ENCODE measurements at places on chromosomes 16 and 17. TPM values are rescaled to one million over a fixed set of nuclear protein-coding genes. Genes with fewer than 3 reads are reported as not detected.
A peak's percentile ranks its signal among the peaks of the same experiment; 100 is the strongest.

DNA sequence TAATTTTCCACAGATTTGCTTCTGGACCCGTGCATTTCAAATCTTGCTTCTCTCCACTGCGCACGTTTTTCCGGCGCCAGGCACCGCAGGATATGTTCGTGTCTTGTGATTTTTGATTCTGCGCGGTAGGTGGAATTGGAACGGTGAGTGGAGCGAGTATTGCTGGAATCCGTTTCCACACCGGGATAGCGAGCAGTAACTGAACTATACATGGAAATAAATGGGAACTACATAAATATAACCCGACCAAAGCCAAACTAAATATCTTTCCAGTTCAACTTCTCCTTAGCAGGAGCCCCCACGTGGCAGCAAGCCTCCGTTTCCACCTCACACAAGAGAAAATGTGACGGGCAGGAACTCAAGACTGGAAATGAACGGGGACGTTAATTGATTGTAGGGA is 154.0 kb downstream of the SEC14L1 start:
- DNase-seq: no peak

Gene SEZ6
- total RNA-seq: not detected

DNA sequence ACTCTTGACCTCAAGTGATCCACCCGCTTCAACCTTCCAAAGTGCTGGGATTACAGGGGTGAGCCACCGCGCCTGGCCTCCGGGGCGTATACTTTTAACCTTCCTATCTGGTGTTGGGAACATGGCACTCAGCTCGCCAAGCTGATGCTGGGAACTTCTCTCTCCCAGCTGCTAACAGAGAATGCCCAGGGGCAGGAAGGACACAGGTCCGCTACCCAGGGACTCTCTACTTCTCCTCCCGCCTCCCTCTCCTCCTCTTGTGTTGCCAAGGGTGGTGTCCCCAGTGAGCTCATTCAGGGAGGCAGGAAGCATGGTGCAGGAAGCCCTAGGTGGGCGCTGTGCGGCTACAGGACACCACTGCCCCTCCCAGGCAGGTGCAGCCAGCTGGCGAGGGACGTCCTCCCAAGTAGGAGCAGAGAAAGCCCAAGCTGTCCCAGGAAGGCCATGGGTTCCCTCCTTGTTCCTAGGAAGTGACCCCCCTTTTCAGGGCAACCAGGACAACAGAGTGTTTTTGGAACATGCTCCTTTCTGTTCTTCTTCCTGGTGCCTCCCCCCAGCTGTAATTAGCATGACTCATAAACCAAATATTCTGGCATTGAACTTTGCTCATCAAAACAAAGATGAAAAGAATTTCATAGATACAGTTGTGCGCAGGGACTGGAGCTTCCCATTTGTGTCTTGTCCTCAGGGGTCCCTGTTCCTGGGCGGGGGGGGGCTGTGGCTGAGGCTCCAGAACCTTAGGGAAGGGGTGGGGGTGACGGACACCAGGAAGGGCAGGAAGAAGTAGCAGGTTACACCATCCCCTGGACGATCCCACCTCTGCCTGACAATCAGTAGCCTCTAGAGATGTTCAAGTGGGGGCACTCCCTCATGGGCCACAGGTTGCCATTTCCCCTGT is 2.7 kb downstream of the C1QTNF1 start:
- no peak for DNase-seq

DNA sequence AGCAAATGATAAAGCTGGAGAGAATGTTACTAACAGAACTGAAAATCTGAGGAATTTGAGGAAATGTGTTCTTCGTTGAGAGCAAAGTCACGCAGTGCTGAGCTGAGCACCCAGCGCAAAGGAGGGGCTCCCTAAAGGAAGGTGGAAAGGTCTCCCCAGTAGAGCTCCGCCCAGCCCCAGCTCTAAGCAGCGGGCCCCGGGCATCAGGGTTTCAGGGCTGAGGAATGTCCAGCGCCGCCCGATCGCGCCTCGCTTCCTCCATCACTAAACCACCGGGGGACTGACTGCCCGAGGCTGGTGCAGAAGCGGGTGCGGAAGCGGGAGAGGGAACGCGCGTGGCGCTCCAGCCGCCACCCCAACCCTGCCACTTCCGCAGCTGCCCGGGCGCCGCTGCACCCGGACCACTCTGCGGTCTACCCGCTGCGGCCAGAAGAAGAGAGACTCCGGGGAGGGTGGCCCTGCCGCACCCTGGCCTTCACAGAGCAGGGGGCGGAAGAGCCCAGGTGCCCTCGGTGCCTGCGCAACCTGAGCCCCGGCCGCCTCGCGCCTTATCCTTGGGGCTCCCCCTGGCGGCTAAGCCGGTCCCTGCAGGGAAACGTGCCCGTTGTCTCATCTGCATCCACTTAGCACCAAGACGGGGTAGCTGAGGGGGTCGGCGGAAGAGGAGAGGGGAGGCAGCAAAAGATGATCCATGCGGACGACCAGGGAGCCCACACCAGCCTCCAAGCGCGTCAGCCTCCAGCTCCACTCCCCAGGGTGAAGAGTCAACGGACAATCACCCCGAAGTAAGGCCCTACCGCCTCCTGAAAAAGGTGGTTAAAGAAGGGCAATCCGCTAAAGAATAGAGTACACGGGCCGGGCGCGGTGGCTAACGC is 12.4 kb upstream of the GUCY2D start:
- DNase-seq: peak; percentile 94

- DNase-seq: peak; percentile 74
Measured at GRCh38 chr17:35460354-35460851, 11.8 kb upstream of the SLFN13 start.

DNA sequence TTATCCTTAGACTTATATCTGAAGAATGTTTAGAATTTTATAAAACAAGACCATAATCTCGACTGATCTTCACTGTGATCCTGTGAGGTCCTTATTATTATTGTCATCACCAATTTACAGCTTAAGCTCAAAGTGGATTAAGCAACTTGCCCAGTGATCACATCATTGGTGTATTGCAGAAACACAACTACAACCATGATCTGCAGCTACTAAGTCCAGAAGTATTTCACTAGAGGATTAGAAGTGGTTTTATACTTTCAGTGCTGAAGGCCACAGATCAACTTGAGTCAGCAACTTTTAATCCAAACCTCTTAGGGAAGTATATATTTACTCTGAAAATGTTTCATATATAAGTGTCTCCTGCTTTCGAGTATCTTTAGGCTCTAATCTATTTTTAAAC is 624.3 kb upstream of the SOX9 start:
- no peak for DNase-seq

DNA sequence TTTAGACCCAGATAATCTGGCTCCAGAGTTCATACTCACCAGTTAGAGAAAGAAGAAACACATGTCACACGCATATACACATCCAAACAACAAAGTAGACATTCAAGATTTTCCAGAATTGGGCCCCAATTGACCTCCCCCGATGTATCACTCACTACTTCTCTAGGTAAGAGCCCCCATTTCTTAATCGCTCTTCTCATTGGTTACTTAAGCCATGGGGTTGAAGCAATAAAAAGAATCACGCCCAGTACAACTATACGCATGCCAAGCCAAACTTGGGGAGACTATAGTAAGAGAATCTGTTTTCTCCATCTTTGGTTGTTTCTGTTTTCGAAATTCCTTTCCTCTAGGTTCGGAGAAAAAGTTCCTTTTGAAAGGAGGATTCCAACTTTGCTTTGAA is 565 bp downstream of the DDX52 start:
- DNase-seq: no peak

Gene EPX
- total RNA-seq: not detected

DNA sequence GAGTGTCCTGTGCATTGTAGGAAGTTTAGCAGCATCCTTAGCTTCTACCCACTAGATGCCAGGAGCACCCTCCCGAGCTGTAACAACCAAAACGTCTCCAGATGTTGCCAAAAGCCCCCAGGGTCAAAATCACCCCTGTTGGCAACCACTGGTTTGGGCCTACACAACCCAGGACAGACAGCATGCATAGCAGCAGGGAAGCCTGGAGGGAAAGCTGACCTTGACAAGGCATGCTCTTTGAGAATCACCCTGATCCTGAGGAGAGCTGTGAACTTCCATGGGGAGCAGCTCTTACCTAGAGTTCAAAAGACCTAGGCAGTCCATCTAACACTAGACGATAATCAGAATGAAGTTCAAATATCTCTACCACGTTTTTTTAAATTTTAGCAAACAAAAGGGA is 9.2 kb downstream of the SKAP1 start:
- no peak for DNase-seq

Gene IQCK
- total RNA-seq: 9.1 TPM

- DNase-seq: no peak
Measured at GRCh38 chr17:63488851-63489250, 12.0 kb downstream of the ACE start.

Gene PYY
- total RNA-seq: 55.4 TPM

All from mucosa of descending colon (tissue), 3 donors.